ENCODE measurements at places on chromosomes 3 and 15.
A peak's percentile ranks its signal among the peaks of the same experiment; 100 is the strongest.

DNA sequence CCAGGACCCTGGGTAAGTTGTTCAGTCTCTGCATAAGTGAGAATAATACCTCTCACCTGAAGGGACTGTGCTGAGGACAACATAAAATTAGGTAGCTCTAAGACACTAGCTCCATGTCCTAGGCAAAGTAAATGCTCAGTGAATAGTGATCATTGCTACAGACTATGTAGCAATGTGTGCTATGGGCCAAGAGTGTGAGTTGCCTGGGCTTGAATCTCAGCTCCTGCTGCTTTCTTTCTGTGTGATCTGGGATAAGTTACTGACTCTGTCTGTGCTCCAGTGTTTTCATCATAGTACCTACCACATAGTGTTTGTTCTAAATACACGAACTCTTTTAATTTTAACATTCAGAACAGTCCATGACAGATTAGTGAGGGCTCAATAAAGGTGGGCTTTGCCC is 81.1 kb upstream of the MFGE8 start:
- no peak for DNase-seq

- DNase-seq: no peak
Measured at GRCh38 chr15:93283854-93284253, 194.8 kb upstream of the RGMA start.

DNA sequence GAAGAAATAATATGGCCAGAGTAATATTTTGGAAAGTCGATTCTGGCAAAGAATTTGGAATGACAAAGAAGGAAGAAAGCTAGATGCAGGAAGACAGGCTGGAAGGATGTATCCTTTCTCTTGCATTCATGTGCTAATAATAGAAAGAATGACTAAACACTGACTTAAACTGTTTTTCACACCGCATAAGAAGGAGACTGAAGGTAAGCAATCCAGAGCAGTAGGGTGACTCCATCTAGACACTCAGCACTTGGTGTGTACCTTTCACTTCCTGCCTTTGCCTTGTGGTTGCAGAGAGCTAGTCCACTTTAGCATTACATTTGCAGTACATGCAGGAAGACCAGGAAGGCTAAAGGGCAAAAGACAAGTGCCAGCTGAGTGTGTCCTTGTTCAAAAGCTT is 234.6 kb downstream of the RBMS3 start:
- no peak for DNase-seq

- no peak for DNase-seq
Measured at GRCh38 chr3:189833996-189834395, 202.8 kb downstream of the TP63 start.

DNA sequence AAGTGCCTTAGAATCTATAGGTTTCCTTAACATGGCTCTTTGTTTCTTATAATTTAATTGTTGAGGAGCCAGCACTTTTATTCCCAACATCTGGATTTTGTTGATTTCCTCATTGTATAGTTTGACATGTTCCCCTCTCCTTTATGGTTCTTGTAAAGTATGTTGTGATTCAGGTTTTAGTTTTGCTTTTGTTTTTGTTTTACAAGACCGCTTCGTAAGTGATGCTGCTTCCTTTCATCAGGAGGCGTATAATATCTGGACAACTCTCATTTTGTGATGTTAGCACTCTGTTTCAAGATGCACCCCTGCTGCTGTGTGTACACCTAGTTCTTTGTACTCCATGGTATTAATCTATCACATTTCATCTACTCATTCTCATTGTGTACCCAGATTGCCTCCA is 48.7 kb downstream of the SLC49A4 start:
- DNase-seq: no peak

GRCh38 chr3:121698476-121698875 is 37.8 kb upstream of the HCLS1 start:
- DNase-seq: no peak

DNA sequence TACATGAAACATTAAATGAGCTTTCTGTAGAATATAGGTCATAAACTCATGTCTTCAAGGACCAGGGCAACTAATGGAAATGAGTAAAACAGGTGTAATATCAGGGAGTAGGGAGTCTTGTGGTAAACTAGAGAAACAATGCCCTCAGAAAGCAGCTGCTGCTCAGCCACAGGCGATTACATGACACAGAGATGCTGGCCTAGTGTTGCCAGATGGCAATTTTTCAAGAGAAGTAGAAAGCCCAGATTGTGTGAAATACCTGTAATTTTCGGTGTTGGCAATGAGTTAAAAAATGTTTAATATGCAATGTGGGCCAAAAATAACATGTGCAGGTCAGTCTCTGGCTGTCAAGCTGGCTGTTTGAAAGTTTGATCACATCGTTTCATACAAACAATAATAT is 23.4 kb downstream of the NCEH1 start:
- DNase-seq: no peak

DNA sequence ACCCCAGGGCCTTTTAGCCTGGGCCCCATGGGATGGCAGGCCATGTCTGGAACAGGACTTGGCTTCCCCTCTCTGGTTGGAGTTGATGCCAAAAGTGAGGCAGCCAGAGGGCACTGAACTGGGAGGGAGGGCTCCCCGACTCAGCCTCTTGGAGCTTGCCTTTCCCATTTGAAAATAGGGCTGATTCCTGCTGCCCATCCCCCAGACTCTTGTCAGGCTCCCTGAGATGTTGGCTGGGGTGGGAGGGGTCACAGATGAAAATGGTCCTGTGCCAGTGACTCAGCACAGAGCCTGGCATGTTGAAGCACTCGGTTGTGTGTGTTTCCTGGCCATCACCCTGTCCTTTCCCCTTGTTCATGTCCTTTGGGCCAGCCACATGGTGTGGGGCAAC is 6.6 kb downstream of the PPCDC start:
- no peak for DNase-seq

GRCh38 chr3:18390024-18390660 is 35.0 kb downstream of the SATB1 start:
- no peak for DNase-seq

GRCh38 chr15:83320404-83320803 is 35.9 kb upstream of the BNC1 start:
- no peak for DNase-seq

DNA sequence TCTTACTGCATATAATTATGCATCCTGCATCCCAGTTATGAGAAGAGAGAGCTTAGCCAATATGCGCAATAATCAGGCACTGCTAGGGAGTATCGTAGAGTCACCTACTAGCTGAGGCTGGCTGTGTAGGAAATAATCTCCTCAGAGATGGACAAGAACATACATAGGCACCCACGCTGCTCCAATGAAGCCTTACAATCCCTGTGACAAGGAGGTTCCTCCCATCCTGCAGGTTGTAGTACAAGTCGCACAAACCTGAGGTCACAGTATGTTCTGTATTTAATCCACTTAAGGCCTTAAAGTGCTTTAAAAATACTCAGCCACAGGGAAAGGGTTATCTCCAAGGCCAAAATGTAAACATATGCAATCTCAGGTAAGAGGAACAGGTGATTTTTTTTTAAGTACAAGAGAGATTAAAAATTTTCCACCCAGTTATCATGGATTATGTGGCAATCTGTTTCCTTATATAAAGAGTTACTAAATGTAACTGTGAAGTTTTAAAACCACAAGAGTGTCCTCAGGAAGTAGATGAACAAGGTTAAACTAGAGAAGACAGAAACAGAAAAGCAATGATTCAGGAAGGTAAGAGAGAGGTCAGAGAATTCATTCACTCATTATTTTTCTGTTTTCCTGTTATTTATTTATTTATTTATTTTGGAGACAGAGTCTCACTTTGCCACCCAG is 7.5 kb upstream of the COLQ start:
- no peak for DNase-seq

- DNase-seq: no peak
Measured at GRCh38 chr15:88894819-88895767, at the start of gene HAPLN3. TSS of gene HAPLN3 (minus strand) at chr15:88895544. CDS start at chr15:88887298, 8,246 bp downstream.

- no peak for DNase-seq
Measured at GRCh38 chr15:29674661-29675533, 147.4 kb downstream of the TJP1 start.

DNA sequence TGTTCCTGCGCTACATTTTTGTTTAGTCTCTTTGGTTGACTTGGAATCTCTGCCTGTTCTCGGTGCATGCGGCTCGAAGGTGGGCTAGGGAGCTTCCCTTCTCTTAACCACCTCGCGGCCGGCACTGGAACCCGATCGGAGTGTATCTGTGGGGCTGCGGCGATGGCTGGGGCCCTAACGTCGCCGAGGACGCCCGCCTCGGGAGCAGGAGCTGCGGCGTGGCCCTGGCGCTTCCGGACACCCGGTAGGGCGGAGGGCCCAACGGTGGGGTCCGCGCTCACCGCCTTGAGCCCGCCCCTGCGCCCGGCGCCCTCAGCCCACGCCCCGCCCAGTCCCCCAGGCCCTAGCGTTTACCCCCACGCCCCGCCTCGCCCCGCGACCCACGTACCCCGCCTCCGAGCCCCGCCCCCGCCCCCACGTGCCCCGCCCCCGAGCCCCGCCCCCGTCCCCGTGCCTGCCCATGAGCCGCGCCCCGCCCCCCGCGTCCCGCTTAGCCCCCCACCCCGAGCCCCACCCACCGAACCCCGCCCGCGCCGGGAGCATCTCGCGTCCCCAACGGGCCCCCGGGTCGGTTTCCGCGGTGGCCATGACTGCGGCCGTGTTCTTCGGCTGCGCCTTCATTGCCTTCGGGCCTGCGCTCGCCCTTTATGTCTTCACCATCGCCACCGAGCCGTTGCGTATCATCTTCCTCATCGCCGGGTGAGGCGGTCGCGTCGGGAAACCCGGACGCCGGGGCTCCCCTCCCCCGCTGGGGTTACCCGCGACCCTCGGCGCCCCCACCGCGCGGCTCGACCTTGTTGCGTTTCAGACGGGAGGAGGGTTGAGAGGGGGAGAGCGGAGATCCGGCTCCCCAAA is at the start of gene APH1B:
TSS of gene APH1B (plus strand) at position 568 of the 855 bp plus-strand sequence. CDS start at position 587, 19 bp downstream.
- DNase-seq: peak; percentile 80

- DNase-seq: no peak
Measured at GRCh38 chr3:197807969-197808587, 17.0 kb downstream of the LRCH3 start.

GRCh38 chr3:160447544-160447943 is 2.0 kb downstream of the TRIM59 start:
- DNase-seq: no peak

DNA sequence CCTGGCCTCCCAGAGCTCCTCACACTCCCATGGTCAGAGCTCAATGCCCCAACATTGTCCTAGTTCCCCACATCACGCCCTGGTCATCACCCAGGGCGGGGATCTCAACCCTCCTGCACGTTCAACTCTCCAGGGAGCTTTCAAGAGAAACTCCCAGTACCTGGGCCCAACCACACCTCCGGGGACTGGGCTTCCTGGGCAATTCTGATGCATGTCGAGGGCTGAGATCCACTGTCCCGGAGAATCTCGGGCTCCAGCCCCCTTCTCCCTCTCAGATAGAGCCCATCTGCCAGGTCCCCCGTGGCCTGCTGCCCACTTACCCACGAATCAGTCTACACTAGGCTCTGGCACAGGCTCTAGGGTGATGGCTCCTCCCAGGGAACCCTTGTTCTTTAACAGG is 39.2 kb downstream of the UMPS start:
- no peak for DNase-seq

DNA sequence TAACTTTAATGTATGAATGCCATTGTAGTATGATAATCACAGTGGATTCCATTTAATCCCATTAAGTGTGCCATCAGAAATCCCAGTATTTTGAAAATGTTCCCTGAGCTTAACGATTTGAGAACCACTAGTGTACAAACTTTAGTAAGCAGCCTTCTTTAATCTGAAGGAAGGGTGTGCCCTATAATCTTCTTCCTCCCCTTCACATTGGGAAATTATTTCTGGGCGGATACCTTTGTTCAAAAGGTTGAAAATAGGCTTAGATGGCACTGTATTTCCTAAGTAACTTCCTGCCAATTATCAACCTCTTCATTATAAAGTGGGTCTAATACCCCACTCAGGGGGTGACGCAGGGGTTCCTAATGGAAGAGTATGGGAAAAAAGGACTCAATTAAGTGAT is 62.4 kb downstream of the GTPBP8 start:
- no peak for DNase-seq

DNA sequence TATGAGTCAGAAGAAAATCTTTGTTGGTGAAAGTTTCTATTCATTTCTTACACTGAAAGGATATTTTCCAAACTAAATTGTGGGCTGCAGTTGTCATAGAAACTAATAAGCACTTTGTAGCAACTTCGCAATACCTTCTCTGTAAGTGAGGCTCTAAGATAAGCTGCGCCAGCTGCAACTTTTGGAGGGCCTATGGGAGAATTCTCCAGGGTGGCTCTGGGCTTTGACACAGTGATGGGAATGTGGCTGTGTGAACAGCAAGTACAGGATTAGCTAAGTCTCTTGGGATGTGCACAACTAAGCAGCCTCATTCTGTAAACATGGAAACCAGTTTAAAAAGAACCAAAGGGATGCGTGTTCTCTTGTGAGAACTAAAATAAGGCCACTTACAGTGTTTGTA is 124.6 kb upstream of the SGO1 start:
- DNase-seq: no peak

- DNase-seq: no peak
Measured at GRCh38 chr3:149792452-149793270, at the start of gene ANKUB1. TSS of gene ANKUB1 (minus strand) at chr3:149792554. CDS start at chr3:149792366, 188 bp downstream.

DNA sequence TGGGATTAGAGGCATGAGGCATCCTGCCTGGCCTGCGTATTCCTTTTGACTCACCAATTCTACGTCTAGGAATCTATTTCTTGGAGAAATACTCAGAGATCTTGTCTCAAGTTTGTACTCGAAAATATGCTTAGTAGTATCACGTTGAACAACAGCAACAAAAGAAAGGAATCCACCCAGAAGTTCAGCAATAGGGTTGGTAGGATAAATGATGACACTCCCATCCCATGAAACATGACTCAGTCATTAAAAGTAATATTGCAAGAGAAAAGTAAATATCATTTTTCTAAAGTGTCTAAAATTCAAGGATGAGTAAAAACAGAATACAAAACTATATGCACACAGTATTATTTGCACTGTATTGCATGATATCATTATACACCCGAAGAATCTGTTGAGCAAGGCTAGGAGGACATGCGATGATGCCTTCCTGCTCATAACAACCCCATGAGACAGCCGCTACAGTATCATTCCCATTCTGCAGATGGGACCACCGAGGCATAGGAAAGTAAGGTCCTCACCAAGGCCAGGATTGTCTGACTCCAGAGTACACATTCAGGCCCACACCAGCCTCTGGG is 61.5 kb downstream of the SLC6A1 start:
- no peak for DNase-seq

DNA sequence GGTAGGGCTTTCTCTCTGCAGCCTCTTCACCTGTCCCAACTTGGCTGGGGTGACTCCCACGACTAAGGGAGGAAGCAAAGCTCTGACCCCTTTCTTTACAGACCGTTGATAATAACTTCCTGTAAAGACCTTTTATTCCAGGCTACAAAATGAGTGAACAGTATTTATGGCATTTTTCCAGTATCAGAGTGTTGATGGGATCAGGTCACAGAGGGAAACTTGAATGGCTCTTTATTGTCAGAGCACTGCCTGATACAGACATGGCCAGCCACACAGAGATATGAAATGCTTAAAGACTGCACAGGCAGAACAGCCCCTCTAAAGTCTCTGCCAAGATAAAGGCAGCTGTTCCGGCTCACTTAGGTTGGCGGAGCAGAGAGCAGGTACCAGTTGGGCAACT is 1033.9 kb upstream of the NR2F2 start:
- no peak for DNase-seq

GRCh38 chr3:69926385-69926784 is 73.1 kb upstream of the SAMMSON start:
- DNase-seq: peak; percentile 58

GRCh38 chr15:43105077-43105736 is 631 bp downstream of the UBR1 start:
- DNase-seq: no peak

- DNase-seq: no peak
Measured at GRCh38 chr15:60720493-60721256, 241.7 kb upstream of the ICE2 start.

GRCh38 chr3:168997488-168997887 is 666.0 kb downstream of the MECOM start:
- no peak for DNase-seq
